ENCODE measurements at places on chromosomes 1 and 21.

DNA sequence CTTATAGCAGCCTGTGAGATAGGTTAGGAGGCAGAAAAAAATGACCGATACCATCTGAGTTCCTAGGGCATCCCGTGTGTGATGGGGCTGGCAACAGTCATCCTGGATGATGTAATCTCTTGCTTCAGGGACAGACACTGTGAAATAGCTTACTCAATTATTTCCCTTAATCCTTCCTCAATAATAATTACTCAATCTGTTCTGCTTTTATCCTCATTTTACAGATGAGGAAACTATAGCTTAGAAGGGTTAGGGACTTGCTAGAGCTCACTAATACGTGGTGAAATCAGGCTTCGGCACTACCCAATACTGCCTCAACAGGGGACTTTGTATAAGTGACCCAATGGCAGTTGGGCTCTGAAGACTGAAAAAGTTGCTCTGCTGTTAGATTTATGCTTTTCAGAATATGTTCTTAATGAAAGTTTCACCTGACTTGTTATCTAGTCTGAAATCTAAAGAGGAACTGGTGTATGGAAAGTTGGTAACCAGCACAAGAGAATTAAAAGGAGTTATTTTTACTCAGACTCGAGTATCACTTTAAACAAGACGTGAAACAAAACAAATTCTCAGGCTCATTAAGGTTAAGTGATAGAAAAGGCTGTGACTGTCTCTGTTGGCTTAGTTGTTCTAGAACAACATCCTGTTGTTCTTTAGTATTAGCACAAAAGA, 14.4 kb downstream of the CD55 start:
- DNase-seq: no peak

DNA sequence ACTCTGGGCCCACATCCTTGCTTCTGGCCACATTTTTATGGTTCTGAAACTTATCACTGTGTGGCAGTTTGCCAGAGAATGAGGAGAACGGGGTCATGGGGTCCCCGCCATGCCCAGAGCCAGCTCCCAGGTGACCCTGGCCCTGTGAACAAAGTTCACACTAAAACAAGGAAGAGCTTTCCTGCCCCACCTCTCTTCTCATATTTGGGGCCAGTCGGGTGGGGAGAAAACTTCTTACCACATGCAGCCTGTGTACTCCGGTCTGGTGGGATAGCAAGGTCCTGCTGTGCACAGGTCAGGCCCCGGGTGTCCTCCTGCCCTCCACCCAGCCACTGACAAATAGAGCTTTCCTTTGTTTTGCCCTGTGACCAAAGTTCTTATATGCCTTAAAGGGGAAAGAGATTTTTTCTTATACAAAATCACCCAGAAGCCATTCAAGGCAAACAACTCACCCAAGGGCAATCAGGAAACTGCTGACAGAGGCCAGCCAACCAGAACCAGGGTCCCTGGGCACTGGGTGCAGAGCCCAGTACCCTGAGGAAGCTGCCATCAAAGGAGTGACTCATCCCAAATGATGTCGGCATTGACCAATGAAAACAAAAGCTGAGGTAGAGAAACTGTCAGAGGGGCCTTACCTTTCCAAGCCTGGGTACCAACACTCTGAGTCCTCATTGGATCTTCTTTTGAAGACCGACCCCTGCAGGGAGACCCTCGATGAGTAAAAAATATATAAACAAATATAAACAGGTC, 53.6 kb downstream of the OLIG1 start:
- no peak for DNase-seq

GRCh38 chr1:46605232-46605631, 1.2 kb upstream of the MKNK1 start:
- no peak for DNase-seq

DNA sequence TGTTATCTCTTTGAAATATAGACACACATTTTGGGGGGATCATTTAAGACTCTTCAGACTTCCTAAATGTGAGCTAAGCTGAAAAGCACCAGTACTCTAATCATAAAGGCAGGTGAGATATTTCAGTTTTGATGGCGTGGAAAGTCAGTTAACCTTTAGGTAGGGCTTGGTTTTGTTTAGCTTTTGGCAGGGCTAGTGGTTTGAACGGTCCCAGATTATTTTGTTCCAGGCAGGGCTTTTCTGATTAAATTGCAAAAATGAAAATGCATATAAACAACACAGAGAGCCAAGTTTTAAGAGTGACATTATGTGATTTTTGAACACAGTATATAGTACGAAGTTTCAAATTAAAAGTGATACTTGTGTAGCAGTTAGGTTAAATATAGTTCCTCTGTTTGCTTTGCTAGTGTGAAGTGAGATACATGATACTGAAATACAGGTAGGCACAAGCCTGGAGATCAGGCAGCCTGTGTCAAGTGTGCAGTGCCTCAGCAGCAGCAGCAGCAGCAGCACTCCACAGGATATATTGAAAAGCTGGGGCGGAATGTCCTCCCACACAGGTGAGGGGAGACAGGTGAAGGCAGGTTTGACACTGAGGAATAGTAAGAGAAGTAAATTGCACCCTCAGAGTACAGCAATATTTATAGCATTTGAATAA, 47.4 kb downstream of the CAMTA1 start:
- DNase-seq: no peak

DNA sequence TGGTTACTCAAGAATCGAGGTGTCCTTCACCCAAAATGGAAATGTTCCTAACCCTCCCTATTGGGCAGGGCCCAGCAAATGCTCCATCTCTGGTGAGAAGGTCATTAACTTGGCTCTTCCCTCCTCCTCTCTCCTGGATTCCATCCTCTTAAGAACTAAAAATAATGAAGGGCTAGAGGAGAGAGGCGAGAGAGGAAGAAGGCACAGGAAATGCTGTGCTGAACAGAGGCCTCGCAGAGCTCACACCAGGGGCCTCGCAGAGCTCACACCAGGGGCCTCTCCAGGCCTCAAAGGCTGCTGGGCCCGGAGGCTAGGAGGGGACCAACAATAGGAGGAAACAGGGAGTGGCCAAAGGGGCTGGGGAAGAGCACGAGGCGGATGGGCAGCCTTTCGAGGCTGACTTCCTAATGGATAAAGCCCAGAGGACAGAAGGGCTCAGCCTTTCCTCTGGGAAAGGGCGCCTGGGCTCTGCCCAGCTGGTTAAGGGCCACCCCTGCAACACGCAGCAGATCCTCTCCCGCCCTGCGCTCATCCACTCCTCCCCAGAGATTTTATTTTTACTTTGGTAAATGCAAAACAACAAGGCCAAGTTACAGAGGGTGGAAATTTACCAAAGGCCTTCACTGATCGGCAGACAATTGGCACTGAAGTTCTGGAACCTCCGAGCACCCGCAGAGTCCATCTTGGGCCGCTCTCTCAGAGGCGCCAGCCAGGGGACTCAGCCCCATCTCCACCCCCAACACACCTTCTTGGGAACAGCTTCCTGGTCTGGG, 78.5 kb downstream of the ITPKB start:
- no peak for DNase-seq

- DNase-seq: no peak
These were observed 456.5 kb downstream of the OMA1 start for GRCh38 chr1:58089898-58090534.

DNA sequence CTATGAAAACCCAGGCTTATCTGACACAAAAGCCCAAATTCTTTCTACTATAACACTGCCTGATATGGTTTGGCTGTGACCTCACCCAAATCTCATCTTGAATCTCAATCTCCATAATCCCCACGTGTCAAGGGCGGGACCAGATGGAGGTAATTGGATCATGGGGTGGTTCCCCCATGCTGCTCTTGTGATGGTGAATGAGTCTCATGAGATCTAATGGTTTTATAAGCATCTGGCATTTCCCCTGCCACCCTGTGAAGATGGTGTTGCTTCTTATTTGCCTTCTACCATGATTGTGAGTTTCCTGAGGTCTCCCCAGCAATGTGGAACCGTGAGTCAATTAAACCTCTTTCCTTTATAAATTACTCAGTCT, 123.3 kb upstream of the USP24 start:
- DNase-seq: no peak

GRCh38 chr1:87950369-87950768, 621.7 kb downstream of the LMO4 start:
- no peak for DNase-seq
